ELR (cell line): ENCODE measurements at places on chromosomes 5 and 9.

GRCh38 chr5:100760688-100761087 is 142.4 kb downstream of the ST8SIA4 start:
- no peak for DNase-seq

DNA sequence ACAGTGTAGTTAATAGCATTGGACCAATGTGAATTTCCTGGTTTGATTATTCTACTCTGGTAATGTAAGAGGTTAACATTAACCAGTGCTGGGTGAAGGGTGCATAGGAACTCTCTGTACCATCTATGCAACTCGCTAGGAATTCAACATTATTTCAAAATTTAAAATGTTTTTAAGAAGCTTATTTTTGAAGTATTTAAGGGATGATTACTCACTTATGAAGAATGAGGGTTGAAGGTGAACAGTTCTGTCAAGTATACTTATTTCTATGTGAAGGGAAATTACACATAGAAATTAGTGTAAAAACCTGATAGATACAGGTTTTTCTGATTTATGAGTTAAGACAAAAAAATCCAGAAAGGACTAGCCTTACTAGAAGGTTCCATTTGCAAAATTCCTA is 165.8 kb downstream of the INSYN2B start:
- no peak for DNase-seq

GRCh38 chr9:124602204-124602603 is 95.0 kb upstream of the NR5A1 start:
- DNase-seq, result no peak

DNA sequence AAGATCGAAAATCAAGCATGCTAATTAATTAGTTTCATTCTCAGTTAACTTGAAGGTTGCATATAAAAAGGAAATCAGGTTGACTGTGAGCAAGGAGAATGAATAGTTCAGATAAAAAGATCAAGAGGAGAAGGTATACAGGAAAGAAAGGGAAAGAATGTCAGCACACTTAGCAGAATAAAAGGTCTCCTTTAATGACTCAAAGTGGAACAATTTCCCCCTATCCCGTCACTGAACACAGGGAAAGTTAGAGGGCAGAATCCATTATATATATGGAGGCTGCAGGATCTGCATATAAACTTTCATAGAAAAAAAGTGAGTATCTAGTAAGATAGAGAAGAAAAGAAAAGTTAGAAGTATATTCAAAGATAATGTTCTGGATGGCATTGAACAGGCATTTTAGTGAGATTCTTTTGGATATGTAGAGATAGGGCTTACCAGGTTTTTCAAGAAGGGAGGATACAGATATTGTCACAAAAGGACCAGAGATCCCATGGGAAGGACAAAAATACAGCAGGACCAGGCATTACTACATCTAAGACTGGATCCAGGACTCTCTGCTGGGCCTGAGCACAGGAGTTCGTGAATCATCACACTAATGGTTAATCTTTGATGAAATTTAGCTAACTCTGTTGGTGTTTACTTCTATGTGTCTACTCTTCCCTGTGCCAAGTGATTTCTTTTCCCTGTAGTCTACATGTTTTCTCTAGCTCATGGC is 988.2 kb upstream of the ARRDC3 start:
- peak; percentile 2 for DNase-seq

- DNase-seq, result no peak
Observed at GRCh38 chr5:37112383-37112991, 136.7 kb downstream of the CPLANE1 start.

GRCh38 chr5:128838623-128839022 is 126.7 kb upstream of the SLC27A6 start:
- DNase-seq, result no peak

- no peak for DNase-seq
Observed at GRCh38 chr5:124238350-124238749, 508.1 kb downstream of the ZNF608 start.

GRCh38 chr9:75993434-75993833 is 103.0 kb downstream of the PCSK5 start:
- peak; percentile 0 for DNase-seq

DNA sequence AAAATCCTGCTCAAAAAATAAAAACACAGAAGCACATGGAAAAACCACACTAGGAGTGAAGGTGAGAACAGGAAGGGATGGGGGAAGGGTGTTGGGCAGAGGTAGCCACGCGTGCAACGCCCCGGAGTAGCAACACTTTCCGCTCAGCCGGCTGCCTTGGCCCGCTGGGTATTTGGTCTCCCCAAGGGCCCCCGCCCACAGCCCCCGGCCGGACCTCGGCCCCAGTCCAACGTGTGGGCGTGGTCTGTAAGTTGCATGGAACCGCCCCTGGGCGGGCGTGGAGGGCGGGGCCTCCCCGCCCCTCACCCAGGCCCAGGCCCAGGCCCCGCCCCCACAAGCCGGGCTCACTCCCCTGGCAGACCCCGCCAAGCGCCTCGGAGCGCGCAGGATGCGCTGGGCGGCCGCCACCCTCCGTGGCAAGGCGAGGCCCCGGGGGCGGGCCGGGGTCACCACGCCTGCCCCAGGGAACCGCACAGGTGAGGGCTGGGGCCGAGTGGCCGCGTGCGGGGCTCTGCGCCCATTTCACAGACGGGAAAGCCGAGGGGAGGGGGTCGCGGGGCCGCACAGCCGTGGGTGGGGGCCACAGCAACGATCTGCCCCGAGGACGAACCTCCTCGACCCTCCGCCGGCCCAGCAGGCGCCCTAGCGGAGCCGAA is at the start of gene SUSD3:
Gene SUSD3 (plus strand): TSS at position 347 of the 656 bp plus-strand sequence. CDS start 42 bp downstream, at position 389.
- no peak for DNase-seq

DNA sequence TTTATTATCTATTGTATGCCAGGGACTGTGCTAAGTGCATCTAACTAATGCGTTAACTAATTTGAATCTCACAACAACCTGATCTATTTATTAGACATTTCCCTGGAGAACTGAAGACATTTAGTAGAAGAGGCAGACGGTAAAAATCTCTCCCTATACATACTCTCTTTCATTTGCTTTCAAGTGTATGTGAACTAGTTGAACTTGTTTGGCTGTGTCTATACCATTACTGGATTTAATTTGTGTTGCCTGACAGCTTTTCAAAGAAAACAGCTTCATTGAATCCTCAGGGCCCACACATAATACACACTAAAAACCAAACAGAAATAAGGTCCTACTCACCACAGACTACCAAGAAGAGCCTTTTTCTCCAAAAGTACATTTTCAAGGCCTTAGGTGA is 133.6 kb upstream of the NR3C1 start:
- no peak for DNase-seq

DNA sequence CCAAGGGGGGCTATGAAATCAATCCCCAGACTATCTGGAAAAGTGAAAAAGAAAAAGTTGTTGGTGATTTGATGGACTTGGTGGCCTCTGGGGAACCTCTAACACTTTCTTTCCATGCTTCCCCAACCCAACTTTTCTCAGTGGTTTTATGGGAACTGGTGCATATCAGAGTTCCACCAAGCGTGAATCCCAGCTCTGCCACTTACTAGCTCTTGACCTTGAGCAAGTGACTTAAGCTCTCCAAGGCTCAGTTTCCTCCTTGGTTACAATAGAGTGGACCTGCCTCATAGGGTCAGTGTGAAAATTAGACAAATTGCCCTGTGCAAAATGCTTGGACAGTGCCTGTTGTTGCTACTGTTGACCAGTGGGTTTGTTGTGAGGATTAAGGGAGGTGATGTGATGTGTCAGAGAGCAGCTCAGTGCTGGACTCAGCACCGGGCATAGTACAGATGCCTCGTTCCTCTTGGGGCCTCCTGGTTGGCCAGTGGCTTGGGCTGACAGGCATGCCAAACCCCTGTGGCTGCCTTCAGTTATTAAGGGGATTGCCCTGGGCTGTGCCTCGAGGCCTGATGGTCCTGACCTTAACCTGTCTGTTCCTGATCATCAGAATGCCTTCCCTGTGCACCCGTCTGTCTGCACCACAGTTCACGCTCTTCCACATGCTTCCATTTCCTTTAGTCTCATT is 49.3 kb downstream of the COL15A1 start:
- peak; percentile 24 for DNase-seq

GRCh38 chr5:139651043-139651834 is 3.1 kb downstream of the CXXC5 start:
- no peak for DNase-seq

- no peak for DNase-seq
Observed at GRCh38 chr5:128395073-128395472, 143.0 kb downstream of the FBN2 start.

- peak; percentile 77 for DNase-seq
Observed at GRCh38 chr5:143543358-143544255, 140.1 kb upstream of the NR3C1 start.

- DNase-seq, result peak; percentile 49
Observed at GRCh38 chr5:151470439-151470838, 23.0 kb downstream of the SLC36A1 start.

GRCh38 chr5:111223101-111223786 is 940 bp upstream of the CAMK4 start:
- no peak for DNase-seq

DNA sequence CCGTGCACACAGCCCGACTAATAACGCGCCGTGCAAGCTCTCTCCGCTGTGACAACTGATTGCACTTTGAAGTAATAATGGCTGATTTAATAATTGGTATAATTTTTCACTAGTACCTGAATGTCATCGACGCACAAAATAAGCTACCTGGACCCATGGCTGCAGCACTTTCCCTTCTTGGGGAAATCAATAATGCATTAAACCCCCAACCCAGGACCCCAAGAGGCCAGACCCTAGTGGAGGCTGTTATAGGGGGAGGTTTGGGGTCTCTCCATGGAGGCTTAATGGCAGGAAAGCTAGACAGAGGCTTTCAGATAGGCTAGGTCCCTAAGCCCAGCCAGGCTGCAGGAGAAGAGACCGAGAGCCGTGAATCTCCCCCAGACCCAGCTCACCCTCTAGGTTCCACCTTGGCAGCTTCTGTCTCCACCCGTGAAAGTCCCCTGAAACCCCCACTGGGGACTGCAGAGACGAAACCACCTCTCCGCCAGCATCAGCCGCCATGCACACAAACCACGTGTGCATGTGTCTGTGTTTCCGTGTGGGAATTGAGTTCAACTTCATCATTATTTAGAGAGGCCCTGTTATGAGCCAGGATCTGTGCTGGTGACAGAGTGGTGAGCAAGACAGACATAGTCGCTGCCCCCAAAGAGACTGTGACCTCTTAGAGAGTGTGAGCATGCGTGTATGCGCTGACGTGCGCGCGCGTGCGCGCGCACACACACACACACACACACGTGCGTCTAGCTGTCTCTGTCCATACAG is 168.6 kb upstream of the MVB12B start:
- DNase-seq, result no peak

DNA sequence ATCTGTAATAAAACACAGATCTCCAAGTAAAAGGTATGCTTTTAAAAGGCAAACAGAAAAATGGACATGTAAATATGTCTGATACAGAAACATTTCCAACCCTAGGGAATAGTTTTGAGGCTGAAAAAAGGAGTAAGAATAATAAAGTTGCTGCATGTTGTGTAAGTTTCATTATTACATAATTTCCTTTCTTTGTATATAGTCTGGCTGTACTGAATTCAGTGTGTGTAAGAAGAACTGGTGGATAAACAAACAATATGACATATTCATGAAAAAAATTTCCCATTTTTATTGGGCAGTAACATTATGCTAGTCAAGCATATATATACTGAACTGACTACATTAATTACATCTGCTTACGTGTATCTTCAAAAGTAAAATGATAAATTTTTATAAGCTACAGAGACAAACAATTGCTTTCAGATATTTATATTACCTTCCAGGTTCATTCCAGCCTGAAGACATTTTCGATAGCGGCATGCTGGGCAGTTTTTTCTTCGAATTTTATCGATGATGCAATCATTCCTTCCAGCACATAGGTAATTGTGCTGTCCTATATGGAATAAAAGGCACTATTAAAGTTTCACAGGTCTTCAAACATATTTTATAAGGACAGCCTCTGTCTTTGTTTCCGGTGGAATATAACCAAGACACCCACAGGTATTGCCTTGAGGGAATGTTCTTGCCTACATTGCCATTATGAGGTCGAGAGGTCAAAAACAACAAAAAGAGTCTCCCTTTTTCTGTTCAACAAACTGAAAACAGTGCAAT is 93.6 kb downstream of the NR3C1 start:
- DNase-seq, result peak; percentile 12

DNA sequence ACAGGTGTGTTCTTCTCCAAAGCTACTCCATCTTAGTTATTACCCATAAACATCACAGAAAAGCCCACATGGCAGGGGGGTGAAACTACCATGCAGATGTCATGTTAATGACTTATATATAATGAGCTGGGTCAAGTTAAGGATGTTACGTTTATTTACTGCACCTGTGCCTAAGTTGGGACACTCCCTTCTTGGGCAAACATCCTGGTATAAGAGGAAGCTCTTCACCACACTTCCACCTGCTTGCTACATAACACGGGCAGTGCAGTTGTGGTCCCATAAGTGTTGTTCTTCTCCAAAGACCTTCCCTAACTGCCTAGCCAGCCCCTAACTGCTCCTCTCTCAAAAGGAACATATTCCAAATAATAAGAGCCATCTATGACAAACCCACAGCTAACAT is 9.3 kb upstream of the ZCCHC9 start:
- DNase-seq, result no peak

DNA sequence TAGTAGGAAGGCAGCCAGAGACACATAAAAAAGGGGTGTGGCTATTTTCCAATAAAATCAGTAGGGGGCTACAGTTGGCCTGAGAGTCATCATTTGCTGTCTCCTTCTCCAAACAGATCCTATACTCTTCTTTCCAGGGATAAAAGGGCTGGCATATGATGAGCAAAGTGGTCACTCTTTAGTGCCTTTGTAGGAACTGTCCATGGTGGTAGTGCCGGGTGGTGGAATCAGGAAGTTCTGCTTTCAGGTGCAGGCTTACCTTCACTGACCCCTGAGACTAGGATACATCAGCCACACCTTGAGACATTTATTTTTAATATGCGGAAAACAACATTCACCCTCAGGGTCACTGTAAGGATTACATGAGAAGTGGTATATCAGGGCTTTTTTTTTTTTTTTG is 80.8 kb downstream of the ASTN2 start:
- DNase-seq, result no peak

DNA sequence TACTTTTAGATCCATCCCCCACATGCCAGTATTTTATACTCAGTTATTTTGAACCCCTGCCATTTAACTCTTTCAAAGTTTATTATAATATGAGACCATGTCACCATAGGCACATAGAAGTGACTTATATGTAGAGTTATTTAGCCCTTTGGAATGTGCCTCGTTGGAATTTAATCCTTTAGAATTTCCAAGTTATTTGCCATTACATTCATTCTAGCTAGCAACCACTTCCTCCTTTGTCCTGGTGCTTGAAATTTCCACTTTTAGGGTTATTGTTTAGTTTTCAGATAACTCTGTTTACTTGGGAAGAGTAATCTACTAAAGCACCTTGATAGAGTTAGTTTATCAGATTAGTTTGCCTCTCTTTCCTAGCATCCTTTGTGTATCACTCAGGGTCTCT is 82.8 kb upstream of the TLE1 start:
- peak; percentile 51 for DNase-seq

GRCh38 chr5:6877986-6878828 is 165.0 kb downstream of the TENT4A start:
- no peak for DNase-seq
